ENCODE measurements at places on chromosomes 5 and 9.
A peak's percentile ranks its signal among the peaks of the same experiment; 100 is the strongest.

- DNase-seq: peak; percentile 19
These were observed 194.1 kb downstream of the DCP2 start for GRCh38 chr5:113170707-113171106.

DNA sequence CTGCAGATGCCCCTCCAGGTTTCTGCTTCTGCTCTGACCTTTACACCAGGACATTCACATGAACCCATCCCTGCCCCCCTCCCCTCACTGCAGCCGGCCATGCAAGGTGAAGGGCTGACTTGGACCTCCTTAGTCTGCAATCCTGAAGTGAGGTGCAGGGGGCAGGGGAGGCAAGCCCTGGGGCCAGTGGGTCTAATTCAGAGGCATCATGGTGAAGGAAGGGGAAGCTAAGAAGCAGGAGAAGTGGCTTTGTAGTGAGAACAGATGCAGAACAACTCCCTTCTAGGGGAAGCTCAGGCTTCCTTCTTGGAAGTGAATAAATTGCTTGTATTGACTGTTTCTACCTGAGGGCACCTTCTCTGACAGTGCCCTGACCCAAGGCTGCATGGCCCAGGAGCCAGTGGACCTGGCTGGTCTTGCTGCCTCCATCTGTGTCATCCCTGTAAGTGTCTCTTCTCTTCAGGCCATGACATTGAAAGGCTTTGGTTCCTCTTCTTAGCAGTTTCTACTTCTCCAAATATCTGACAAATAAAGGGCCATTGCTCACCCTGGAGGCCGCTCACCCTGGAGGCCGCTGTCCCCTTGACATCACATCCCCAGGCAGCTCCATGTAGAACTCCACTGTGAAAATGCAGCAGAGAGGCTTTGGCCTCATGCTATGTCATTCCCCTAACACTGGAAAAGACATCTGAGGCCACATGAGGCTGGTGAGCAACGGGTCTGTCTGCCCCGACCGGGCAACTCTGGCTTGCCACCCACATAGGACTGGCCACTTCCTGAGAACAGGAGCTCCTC, 55.3 kb downstream of the GADD45G start:
- DNase-seq: no peak

- DNase-seq: no peak
These were observed 216.1 kb upstream of the RASA1 start for GRCh38 chr5:87051502-87052113.

DNA sequence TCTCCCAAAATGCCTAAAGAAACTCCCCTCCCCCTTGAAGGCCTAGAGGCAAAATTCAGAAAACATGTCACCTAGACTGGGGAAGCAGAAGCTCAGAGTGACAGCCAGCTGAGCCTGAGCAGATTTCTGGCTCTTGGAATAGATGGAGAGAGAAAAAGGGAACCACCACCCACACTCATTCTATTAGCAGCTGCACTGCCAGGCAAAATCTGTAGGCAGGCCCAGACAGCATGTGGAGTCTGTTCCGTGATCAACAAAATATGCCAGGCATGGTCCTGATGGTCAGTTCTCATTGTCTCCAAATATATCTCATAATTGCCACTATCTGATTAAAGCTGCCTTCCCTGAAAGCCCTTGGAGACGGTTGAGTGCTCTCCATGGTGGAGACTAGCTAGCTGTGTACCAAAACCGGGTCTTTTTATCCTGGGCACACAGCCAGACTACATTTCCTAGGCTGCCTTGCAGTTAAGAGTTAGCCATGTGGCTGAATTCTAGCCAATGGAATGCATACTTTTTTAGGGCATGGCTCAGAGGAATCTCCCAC, 131.7 kb upstream of the GPR151 start:
- peak; percentile 76 for DNase-seq

- DNase-seq: peak; percentile 42
These were observed 82.2 kb upstream of the CXCL14 start for GRCh38 chr5:135660826-135661575.
